ENCODE measurements at places on chromosomes 3 and 15.
A peak's percentile ranks its signal among the peaks of the same experiment; 100 is the strongest.

GRCh38 chr3:64049832-64050231 lies 26.5 kb upstream of the PSMD6 start:
- DNase-seq, result no peak

- DNase-seq, result no peak
Measured at GRCh38 chr3:31544634-31545033, 11.9 kb downstream of the STT3B start.

GRCh38 chr3:29293421-29293820 lies 12.6 kb downstream of the RBMS3 start:
- no peak for DNase-seq

DNA sequence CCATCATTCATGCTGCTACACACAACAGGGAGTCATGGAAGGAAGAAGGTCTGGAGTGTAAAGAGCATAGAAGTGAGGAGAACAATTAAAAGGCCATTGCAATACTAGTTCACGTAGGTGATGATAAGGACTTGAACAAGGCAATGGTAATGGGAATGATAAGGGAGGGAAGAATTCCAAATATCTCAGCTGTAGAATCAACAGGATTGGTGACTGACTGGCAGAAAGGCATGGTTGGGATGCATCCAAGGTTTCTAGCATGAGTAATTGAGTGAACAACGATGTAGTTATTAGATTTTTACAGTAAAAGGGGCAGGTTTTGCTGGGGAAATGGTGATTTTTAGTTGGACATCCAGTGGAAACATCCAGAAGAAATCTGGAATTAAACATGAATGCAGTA lies 2.4 kb upstream of the SEC62 start:
- DNase-seq, result no peak

- no peak for DNase-seq
Measured at GRCh38 chr3:194561306-194561974, 71.8 kb downstream of the TMEM44 start.

- no peak for DNase-seq
Measured at GRCh38 chr3:171397089-171397488, 63.1 kb downstream of the TNIK start.

- no peak for DNase-seq
Measured at GRCh38 chr15:85583923-85584390, 203.6 kb downstream of the AKAP13 start.

DNA sequence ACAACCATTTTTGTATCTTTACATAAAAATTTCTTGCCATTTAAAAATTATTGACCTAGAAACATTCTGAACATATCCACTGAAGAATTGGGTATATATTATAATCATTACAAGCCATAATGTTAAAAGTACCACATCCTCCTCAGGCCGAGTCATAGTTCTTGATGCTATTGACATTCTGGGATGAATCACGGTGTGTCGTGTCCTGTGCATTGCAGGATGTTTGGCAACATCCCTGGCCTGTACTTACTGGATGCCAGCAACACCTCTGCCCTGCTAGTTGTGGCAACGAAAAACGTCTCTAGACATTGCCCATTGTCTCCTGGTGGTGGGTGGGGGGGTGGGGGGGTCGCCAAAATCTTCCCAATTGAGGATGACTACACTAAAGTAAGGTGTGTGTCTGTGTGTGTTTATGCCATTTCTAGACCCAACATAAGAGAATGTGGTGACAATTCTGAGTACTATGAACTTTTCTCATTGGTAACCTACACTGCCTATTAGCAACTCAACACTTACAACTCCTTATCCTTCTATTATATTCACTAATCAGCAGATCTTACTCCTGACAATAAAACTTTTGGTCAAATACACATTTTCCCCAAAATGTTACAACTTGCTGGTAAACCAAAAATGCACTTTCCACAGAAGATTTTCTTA lies 471.6 kb downstream of the FOXP1 start:
- no peak for DNase-seq

DNA sequence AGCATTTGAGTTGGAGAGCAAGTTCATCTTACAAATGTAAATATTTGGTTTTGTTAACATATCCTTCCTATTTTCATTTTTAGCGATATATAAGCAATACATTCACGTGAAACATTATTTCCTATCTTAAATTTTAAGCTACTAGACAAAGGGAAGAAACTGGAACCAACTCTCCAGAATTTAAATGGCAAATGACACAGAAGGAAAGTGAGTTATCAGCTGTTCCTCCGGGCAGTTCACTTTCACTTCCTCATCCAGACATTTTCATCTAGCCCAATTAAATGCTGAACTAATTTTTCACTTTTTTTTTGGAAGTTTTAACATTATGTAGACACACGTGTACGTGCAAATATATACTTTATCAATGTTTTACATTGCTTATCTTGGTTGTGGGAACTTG lies 58.7 kb downstream of the MORC1 start:
- DNase-seq, result no peak

DNA sequence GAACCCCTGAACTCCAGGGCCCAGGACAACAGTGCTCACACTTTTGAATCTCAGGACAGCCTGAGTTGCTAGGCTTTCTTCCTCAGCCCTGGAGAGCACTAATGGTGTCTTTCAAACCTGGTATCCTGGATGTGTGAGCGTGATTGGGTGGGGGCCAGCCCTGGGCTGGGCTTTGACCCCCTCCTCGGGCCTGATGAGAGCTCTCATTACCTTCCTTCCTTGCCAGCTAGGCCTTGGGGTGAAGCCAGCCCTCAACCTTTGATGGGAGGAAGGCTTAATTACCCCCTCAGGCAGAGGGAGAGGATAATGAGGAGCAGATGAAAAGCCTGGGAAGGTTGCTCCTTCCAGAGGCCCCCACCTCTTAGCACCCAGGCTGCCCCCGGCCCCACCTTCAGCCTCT lies 31.1 kb upstream of the INSYN1 start:
- no peak for DNase-seq

- no peak for DNase-seq
Measured at GRCh38 chr3:59775106-59775505, 725.3 kb upstream of the CFAP20DC start.

DNA sequence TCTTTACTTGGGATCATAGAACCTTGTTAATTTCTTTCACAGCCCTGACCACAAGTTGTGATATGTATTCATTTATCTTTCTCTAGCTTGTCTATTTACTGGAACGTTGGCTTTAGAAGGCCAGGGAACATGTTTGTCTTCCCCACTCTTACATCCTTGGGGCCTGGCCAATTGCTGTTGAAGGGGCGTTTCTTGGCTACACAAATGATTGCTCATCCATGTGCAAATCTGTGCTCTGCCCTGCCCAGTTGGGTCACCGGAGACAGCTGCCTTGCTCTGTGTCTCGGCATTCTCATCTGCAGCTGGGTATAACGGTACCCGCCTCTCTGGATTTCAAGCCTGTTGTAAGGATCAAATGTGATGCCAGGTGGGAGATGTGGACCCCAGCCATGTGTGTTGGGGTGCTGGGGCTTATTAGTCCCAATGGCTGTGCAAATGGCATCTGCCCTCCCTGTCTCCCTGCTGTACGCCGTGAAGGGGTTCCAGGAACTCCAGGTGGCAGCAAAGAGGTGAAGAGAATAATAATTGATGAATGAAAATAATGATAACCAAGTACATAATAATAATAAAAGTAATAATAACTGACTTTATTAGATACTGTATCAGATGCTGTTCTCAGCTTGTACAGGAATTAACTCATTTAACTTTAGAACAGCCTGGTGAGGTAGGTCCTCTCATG lies 24.0 kb upstream of the TLE3 start:
- no peak for DNase-seq

DNA sequence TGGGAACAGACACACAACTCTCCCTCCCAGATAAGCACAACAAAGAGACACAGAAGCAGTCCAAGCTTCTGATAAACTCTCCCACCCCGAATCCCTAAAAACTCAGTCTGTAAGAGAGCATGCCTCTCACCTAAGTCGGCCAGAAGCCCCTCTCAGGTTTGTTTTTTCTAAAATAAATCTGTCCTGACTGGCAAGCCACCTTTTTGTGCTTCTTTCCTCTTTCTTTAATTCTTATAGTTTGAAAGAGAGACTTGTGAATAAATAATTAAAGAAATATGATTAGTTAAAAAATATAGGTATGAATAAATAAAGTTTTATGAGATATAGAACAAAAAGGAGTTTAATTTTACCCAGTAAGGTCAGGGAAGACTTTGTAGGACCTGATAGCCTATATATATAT lies 329.0 kb upstream of the SLCO3A1 start:
- DNase-seq, result no peak

- DNase-seq, result no peak
Measured at GRCh38 chr3:155302891-155303290, 9.4 kb upstream of the STRIT1 start.

DNA sequence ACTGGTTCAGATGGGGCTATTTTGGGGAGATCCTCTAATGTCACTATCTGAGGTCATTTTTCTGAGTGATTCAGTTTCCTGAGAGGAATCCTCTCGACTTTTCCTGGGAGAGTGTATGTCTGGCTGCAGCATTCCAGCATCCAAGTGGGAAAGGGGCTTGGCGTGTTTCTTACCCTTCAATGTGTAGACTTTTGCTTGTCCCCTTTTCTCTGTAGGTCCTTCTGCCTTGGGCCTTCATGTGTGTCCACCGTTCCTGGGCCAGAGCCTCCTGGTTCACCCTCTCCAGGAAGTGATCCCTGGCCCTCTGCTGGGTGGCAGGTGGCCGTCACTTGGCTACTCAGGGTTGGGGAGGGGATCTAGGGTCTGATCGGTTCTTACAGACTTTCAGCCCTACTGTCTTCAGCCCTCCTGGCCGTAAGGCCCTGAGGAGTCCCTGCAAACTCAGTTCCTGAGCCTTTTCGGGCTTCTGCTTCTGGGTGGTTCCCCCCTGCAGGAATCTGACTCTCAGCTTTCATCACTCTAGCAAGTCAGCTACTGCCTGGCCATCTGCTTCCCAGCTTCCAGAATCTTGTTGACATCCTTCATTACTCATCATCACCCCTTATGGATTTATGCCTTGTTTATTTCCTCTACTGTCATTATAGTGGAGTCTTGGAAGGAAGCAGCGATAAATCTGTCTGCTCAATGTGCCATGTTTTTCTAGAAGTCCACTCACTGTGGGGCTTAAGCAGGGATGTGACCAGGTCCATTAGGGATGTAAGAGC lies 36.5 kb downstream of the GOLGA6L10 start:
- DNase-seq, result no peak

DNA sequence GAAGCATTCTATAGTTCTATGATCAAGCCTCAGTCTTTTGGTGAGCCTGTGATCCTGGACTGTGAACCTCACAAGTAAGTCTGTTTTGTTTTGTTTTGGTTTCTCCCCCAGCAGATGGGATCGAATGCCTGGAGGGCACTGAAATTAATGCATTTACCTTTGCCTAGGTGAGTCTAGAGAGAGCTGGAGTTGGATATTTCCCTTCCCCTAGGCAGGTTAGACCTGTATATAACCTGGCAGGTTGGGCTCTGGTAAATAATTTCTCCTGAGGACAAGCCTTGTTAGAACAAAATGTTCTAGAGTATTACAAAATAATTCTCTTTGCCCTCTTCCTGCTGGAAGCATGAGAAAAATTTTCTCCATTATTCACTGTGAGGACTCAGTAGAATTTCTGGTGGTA lies 211.9 kb downstream of the TPRG1 start:
- DNase-seq, result no peak

- no peak for DNase-seq
Measured at GRCh38 chr3:155991212-155991611, 120.8 kb downstream of the GMPS start.

DNA sequence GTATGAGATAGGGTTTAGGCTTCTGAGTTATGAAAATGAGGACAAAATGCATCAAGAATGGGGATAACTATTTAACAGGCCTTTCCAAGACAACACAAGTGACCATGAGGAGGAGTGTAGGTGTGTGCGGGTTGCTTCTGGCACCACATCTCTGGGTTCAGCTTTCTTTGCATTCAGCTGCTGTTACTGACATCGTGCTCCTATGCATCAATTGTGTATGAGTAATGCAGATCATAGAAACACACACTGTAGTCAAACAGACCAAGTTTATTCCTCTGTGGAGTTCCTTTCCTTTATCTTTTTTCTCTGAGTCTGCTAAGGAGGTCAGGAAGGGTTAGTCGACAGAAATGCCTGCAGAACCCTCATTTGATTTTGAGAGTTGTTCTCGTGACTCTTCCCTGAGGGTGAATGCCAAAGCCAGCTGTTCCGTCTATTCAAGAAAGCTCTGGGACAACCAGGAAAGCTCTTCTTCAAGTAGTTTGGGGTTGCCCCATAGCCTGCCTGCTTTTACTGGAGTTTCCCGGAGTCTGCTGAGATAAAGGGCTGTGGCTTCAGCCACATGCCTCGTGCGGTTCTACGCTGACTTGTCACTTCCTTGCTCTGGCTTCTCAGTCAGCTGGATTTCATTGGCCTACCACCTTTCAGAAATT lies 136.7 kb upstream of the TLE3 start:
- no peak for DNase-seq

DNA sequence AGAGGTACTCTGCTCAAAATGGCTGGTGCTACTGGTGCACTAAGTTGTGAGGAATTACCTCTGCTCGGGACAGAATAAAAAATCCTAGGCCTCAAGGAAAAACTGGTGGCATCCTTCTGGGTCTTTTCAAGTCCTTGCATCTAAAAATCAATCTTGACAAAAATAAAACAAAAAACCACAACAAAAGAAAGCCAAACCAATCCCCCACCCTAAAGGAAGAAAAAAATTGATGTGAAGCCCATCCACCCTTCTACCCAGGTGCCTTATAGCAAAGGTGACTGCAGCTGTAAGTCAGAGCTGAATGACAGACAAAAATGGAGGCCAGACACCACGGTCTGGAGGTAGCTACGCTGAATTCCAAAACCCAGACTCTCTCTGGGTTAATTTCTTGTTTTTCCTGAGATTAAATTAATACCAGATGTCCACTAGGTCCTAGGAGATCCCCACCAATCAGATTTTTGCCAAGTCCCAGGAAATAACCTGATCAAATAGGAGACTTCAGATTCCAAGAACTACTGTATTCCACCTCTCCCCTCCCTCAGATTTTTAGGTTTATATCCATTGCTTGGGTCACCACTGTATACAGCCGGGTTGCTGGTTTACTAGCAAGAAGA lies 33.5 kb downstream of the ABCC5 start:
- DNase-seq, result no peak

GRCh38 chr3:70774641-70775040 lies 462.2 kb upstream of the MDFIC2 start:
- no peak for DNase-seq

DNA sequence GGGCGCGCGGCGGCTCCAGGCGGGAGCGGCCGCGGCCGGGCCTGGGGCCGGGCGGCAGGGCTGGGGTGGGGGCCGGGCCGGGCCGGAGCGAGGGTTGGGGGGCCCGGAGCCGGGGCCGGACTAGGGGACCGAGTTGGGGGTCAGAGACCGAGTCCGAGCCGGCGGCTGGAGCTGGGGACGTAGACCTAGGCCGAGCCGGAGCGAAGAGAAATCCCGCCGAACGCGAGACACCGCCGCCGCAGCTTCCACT lies 37.3 kb downstream of the HMCES start:
- DNase-seq, result no peak

- peak; percentile 54 for DNase-seq
Measured at GRCh38 chr3:100334488-100335351, at the start of gene NIT2. Gene NIT2 (plus strand): TSS chr3:100334757. CDS start chr3:100334792, 35 bp downstream.

DNA sequence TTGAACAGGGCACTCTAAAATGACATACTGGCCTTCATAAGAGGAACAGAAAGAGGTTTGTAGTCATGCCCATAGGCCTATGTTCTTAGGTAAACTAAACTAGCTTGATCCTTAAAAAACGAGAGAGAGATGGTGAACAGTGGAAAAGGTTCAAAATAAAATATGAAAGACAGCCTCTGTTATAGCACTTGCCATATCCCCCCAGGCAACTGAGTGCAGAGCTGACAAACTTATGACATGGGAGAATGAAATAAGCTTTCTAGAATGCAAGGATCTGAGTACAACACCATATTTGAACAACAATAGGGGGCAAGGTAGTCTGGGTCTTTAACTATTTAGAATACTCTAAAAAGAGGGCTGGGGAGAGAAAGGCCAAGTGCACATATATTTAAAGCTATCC lies 700.6 kb upstream of the CFAP20DC start:
- no peak for DNase-seq

GRCh38 chr3:169542331-169542751 lies 121.2 kb downstream of the MECOM start:
- no peak for DNase-seq

Measured in activated CD4-positive, alpha-beta T cell treated with anti-CD3 and anti-CD28 coated beads, Interleukin-2, amount 50 U/mL, for 24 hours (primary cell).